NCI-H1048 (cell line): ENCODE measurements at places on chromosomes 6 and 20.

GRCh38 chr6:56343295-56343694 is 95.9 kb upstream of the COL21A1 start:
- DNase-seq: no peak

- DNase-seq: no peak
Observed at GRCh38 chr6:160439751-160440150, 91.6 kb downstream of the SLC22A3 start.

DNA sequence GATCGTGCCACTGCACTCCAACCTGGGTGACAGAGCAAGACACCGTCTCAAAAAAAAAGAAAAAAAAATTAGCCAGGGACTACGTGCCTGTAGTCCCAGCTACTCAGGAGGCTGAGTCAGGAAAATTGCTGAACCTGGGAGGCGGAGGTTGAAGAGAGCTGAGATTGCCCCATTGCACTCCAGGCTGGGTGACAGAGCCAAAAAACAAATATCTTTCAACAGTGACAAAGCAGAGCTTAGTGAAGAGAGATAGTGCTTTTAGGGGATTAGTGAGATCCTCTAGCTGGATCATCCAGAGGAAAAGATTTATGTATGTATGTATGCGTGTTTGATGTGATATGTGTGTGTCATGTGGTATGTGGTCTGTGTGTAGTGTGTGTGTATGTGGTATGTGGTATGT is 56.6 kb downstream of the IL22RA2 start:
- DNase-seq: no peak

DNA sequence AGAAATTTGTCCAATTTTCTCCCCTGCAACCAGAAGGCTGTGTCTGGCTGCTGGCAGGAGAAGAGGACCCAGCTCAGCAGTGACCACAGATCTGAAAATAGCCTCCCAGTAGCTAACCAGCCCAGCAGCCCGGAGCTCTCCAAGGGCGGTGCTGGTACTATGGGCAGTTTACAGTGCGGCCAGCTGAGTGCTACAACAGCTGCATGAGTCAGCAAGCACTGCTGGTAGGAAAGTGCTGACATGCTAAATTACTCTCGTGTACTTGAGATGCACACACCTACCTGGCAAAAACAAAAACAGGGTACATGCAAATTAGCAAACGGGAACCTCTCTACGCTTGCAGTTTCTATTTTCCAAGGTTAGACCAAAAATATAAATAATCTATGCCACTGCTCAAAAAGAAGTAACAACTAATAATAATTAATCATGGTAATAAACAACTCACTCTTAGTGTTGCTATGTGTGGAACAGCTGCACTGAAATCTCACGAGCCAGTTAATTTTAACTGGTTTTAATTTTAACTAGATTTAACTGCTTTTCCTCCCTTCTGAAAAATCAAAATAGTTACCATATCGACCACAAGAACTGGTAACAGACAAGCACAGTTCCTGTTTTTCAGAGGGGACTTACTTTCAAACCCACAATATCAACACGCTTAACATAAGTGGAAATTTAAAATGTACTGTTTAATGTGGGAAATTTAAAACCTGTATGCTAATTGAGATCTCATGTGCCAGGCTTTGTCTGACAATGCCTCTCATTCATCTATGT is 10.8 kb downstream of the BACH2 start:
- no peak for DNase-seq

- DNase-seq: peak; percentile 17
Observed at GRCh38 chr6:4102687-4103244, 23.8 kb upstream of the FAM217A start.

- no peak for DNase-seq
Observed at GRCh38 chr6:9646342-9647070, 768.4 kb downstream of the TFAP2A start.

DNA sequence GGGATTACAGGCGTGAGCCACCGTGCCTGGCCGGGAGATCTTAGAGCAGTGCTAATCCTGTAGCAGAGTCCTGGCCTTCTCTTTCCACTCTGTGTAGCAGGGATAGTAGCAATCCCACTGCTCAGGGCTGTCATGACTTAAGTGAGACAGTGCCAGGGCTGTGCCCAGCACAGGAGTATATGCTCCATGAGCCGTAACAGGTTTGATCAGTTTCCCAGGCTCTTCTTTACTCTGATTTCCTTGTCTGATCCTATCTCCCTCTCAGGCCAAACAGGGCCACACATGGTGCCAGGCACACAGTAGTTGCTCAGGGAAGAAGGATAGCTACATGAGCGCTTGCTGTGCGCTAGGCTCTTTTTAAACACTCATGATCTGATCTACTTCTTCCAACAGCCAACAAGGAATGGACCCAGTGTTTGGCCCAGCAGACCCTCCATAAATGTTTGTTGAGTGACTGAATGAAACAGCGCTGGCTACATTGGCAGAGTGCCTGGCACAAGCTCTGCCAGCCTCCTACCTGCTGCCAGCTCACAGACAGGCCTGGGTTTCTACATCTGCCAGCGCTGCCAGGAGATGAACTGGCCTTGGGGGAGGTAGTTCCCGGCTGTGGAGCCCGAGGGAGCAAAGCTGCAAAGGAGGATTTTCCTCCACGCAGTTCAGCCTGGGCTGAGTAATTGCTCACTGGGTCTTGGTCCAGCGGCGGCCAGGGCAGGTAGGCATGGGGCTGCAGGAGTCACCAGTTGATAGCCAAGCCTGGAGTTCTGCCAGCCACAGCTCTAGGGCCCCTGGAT is 36.9 kb downstream of the SNAI1 start:
- DNase-seq: no peak

GRCh38 chr6:134407791-134408190 is 89.9 kb upstream of the SGK1 start:
- no peak for DNase-seq

DNA sequence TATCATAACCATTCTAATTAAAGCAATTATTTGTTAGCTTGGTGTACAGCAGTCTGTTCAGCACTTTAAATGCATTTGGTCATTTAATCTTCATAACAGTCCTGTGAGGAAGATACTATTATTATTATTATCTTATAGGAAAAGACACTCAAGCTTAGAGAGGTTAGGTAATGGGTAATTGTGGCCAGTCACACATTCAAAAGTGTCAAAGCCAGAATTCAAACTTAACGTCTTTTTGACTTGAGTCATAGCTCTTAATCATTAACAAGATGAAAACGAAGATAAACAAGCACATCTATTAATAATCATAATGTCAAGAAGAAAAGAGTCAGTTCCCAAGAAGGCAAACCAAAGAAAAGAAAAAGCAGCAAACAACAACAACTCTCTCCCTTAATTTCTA is 251.0 kb downstream of the SYNE1 start:
- no peak for DNase-seq

- no peak for DNase-seq
Observed at GRCh38 chr6:149843051-149843633, 21.0 kb downstream of the LRP11 start.

DNA sequence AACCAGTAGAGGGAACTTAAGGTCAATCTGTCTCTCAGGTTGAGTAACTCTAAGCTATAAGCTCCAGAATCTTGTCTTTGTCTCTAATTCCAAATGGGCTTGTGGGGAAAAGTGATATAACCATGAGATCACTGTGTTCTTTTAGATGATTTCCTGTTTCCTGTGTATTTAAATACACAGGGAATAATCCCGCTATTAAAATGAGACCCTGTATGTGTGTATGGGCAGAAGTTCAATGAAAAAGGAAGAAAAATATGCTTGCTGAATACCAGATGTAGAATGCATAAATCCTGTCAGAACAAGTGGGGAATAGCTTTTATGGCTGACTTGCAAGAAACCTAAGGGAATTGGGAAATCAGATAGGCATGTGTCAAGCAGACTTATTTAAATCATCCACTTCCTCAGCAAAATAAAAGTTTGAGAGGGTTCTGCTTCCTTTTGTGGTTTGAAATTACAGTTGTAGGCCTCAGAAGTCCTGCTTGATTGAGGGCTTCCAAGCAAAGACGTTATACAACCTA is 164.7 kb upstream of the PDE7B start:
- DNase-seq: no peak

DNA sequence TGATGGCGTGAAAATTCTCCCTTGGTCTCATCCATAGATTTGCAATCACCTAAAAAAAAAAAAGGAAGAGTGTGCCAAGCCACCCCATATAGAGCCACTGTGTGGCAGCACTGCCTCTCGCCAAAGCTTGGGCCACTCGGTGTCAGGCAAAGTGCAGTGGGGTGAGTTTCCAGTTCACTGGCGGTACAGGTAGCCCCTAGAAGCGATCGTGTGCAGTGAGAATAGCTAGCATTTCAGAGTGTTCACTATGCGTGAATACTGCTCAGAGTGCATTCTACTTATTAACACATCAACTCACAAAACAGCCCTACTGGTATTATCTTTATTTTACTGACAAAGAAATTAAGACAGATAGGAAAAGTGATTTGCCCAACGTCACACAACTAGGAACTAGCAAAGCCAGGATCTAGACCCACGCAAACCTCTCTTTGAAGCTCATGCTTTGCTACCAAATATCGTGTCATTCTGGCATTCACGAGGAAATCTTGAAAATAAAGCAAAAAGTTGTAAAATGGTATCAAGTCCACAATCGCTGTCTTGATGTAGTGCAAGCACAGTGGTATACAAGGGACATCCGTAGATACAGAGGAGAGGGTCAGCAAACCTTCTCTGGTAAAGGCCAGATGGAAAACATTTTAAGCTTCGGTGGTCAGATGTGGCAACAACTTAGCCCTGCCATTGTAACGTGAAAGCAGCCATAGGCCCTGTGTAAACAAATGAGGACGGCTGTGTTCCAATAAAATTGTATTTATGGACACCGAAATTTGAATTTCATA is 10.4 kb upstream of the GCNT2 start:
- DNase-seq: peak; percentile 64

DNA sequence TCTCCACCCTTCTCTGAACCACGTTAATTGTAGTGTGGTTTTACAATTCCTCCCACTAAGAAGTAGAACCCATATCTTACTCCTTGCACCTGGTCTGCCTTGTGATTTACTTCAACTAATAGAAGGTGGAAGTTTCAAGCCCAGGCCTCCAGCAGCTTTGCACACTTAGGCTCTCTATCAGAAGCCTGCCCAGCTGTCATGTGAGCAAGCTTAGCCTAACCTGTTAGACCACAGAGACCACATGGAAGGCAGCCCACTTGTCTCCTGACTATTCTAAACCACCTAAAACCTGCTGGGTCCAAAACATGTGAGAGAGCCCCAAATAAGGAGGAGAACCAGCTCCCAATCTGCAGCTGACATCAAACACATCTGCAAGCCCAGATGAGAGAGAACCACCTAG is 127.6 kb upstream of the BTBD3 start:
- DNase-seq: no peak

DNA sequence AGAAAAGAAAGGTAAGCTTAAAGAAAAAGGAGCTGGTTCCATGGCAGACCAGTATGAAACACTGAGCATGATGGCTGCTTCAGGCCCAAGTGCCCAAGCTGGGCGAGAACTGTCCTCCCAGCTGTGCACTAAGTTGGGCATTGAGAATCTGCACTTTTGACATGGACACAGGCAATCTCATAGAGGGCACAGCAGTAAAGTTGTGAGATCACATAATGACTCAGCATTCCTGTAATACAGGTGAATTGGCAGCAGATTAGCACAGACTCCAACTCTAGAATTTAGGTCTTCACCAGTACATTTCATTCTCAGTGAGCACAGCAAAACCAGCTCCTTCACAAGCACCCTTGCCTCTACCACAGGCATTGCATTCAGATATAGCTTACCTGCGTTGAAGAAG is 343.4 kb downstream of the PKHD1 start:
- DNase-seq: no peak

GRCh38 chr6:40425192-40425919 is 161.8 kb downstream of the LRFN2 start:
- no peak for DNase-seq

- no peak for DNase-seq
Observed at GRCh38 chr6:38155144-38155543, 335.6 kb downstream of the ZFAND3 start.

DNA sequence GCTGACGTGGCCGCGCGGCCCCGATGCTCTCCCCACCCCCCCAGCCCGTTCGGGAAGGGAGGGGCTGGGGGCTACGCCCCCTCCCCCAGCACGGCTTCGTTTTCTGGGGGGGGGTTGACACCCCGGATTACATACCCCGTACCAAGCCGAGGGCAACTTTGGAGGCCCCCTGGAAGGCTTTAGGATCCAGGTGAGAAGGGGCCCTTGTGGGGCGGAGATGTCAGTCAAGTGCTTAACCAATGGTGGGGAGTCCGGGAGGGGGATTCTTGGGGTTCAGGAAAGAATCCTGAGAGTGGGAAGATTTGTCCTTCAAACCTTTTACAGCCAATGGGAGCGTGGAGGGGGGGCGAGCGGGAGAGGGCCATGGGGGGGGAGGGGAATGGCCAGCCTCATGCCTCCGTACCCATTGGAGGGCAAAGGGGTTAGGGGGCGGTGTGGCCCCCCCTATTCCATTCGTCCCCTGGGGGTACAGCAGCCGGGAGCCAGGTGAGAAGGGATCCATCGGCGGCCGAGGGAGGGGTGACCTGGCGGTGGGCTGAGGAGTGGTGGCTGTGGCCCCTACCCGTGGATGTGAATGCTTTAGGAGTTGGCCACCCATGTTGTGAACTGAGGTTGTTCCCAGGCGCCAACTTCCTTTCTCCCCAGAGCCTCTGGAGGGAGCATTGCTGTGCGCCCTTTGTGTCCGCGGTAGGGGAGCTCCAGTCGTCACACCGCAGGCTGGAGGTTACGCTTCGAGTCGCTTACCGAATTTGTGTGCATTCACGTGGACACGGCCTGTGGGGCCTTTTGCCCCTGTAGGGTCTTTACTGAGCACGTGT is 682 bp downstream of the BRD2 start:
- DNase-seq: no peak

DNA sequence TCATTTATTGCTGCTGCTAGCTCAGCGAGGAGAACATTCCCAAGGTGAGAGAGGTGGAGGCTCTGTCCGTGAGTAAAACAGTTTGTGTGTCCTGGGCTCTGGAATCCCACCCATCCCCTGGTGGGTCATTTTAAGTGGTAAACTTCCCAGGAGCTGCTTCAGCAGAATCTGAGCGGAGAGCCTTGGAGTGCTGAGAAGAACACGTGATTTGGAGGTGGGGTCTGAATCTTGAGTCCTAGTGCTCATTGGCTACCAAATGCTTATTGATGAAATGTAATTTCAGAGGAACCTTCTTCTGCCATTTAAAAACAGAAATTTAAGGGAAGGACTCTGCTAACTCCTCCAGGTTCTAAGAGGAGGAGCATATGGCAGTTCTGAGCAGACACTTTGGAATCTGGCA is 132.4 kb downstream of the CDH26 start:
- DNase-seq: no peak

- no peak for DNase-seq
Observed at GRCh38 chr20:49460916-49461315, 21.6 kb downstream of the KCNB1 start.

GRCh38 chr6:121190122-121190521 is 144.2 kb downstream of the TBC1D32 start:
- DNase-seq: no peak

DNA sequence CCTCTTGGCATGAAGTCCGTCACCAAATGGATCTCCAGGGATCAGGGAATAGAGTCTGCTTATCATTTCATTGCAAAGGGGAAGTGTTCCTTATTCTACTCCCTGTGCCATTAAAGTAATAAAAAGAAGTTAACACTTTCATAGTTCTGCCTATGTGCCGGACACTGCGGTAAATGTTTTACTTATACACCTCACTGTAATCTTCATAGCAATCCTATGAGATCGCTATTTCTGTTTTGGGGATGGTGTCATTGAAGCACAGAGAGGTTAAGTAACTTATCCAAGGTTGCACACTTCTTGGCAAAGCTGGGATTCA is 177.7 kb downstream of the TSHZ2 start:
- DNase-seq: no peak
